GF-D8 (cell line): ENCODE measurements at places on chromosomes 16 and 17.

- peak; percentile 47 for DNase-seq
Observed at GRCh38 chr17:75764711-75765421, at the start of gene GALK1. TSS of gene GALK1 (minus strand) at chr17:75765192. CDS start at chr17:75765136, 56 bp downstream.

DNA sequence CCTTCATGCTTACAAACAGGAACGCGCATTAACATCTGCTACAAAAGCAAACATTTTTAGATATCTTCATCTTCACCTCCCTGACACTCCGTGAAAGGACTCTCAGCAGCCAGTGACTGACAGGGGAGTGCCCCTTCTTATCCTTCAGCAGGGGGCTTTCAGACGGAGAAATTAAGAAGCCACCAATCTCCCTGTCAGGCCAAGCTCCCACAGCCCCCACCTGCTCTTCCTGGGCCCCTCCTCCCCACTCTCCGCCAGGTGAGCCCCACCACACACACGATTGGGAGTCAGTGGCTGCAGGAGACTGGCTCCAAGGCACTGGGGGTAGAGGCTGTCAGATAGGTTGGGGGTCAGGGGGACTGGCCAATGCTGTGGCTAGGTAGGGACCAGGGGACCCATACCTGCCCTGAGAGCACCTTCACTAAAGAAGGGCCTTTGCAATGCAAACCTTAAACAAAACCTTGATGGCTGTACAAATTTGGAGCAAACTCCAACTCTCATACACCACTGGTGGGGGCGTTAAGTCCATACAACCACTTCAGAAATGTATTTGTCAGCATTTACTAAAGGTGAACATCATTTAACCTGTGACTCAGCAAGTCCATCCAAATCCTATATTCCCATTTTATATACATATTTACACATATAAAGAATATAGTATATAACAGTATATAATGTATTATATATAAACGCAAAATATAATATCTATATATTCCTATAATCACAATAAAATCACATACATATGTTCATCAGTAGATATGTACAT, 232.2 kb downstream of the ZNF423 start:
- DNase-seq = no peak

GRCh38 chr17:79652999-79653643, 42.3 kb upstream of the RBFOX3 start:
- DNase-seq = no peak

GRCh38 chr17:9987779-9988585, 82.9 kb upstream of the RCVRN start:
- DNase-seq = no peak

DNA sequence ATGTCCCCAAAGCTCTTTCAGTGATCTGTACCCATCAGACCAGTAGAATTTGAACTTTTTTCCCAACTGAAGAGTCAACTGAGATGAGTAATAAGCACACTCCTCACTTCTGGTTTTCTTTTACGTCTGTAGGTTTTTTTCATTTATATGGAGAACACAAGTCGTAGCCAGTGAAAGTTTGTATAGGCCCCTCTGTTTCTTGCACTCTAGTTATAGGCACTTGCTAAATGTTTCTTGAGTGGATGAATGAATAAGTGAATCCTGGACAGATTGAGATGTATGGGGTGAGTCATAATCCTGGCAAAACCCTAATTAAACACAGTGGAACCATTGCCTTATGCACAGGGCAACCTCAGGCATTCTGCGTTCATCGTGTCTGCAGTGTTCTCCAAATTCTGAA, 193.7 kb upstream of the TBX2 start:
- DNase-seq = no peak

DNA sequence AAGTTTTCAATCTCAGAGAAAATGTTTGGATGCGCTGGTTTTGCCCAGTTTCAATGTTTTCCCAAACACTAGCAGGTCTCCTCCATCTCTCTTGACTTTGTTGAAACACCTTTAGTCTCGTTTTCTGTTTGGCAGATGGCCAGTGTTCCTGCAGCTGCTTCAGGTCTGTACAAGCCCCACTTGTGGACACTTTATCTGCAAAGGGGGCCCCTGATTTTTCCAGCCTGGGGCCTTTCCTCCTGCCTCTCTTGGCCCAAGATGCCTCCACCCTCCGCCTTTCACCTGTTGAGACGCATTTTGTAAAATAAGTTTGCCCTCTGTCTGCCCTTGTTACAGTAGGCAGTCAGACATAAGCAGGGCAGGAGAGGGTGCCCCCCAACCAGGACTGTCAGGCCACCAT, 21.8 kb upstream of the PRM1 start:
- no peak for DNase-seq

DNA sequence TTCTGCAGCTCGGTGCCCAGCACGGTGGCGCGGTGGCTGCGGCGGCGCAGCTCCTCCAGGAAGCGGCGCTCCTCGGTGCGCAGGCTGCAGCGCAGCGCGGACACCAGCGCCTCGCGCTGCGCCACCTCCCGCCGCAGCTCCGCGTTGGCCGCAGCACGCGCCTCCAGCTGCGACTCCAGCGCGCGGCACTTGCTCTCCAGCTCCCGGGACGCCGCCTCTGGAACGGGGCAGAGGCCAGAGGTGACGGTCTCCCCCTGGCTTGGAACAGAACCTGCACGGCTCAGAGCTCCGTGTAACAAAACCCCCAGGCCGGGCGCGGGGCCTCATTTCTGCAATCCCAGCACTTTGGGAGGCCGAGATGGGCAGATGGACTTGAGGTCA, 13.2 kb upstream of the CLUH start:
- no peak for DNase-seq

- no peak for DNase-seq
Observed at GRCh38 chr17:38741921-38742410, 6.2 kb downstream of the PCGF2 start.

DNA sequence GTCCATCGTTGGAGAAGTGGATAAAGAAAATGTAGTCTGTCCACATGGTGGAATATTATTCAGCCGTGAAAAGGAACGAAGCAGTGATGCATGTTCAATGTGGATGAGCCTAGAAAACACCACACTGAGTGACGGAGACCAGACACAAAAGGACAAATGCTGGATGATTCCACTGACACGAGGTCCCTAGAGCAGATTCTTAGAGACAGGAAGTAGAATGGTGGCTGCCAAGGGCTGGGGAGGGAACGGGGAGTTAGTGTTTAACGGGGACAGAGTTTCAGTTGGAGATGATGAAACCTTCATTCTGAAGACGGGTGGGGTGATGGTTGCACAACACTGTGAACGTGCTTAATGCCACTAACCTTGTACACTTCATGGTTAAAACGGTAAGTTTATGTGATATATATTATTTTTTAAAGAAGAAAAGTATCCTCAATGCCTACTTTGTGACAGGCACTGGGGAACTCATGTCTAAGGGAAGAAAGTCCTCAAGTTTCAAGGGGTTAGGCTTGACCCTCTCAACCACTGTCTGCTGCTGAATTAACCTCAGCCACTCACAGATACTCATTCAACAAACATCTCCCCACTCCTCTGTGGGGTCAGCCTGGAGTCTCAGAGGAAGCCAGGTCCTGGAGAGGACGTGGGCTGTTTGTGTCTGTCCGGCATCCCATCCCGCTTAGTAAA, 17.6 kb downstream of the C16orf74 start:
- peak; percentile 60 for DNase-seq

DNA sequence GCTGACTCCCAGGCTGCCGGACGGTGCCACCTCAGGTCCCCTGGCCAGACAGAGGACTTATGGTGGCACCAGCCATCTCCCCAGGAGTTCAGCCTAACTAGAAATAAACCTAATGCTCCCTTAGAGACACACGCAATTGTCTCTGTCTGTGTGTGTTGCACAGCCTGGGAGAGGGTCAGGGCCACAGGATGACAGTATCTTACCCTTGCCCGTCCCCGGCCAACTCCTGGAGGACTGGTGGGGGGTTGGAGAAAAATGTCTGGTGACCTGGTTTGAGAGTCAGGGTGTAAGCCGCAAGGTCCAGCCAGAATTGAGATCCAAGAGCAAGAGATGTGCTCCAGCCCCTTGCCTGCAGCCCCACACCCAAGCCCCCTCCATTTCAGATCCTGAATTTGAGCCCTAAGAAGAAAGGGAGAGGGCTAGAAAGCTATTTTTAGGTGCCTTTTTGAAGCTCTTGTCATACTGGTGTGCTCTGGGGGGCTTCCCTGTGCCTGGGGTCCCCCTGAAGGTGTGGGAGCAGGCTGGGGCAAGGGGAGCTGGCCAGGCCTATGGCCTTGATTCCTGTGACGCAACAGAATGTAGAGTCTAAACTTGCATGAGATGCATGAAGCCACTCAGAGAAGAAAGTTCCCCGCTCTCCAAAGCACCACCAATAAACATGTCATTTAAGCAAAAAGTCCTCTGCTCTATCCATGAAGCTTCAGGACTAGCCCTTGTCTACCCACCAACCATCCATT, 12.9 kb downstream of the ZNF319 start:
- no peak for DNase-seq

DNA sequence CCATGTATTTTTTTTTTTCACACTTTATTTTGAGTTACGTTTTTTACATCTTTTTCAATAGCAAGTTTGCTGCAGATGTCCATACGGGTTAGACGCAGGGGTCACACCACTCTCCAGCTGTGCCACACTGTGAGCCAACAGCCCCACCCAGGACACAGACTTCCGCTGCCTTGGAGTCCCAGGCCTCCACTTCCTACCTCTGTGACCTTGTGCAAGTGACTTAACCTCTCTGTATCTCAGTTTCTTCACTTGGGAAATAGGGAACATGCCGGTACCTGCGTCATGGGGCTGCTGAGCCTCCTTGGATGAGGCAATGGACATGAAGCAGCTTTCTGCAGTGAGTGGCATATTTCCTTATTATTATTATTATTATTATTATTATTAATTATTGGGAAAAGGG, 3.3 kb upstream of the PITPNA start:
- DNase-seq = no peak

- DNase-seq = no peak
Observed at GRCh38 chr16:70465999-70466804, 11.8 kb downstream of the FCSK start.

DNA sequence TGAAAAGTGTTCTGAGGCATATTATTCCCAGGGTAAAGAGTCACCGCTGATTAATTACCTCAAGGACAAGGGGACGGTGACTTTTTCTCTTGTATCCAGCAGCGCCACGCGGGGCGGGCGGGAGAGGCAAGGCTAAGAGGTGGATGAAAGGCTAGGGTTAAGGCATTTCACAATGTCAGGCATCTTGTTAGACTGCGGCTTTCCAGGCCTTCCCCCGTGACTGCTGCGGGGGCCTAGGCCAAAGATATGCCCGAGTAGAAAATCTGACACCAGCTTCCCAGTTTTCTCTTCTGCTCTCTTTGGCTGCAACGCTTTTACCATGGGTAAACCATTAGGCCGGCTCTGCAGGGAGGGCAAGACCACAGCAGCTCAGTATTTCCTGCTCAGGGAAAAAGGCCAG, 698.2 kb downstream of the MAF start:
- no peak for DNase-seq

DNA sequence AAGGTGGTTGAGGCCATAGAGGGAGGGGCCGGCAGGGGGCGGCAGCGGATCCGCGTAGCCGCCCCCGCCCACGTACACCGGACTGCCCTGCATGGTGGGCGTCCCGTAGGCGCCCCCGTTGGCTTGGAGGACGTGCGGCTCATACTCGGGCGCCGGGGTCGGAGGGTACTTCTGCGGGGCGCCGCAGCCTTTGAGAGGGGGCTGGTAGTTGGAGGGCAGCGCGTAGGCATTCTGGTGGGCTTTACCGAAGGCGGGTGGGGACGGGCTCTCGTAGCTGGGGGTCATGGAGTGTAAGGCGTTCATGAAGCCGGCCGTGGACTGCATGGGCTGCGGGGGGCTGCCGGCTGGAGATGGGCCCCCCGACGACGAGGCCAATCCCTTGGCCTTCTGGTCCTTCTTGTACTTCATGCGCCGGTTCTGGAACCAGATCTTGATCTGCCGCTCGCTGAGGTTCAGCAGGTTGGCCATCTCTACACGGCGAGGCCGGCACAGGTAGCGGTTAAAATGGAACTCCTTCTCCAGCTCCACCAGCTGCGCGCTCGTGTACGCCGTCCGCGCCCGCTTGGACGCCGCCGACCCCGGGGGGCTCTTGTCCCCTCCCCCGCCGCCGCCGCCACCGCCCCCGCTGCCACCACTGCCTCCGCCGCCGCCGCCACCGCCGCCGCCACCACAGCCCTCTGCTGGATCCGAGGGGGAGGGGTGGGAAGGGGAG, 5.7 kb upstream of the HOXB2 start:
- DNase-seq = no peak

DNA sequence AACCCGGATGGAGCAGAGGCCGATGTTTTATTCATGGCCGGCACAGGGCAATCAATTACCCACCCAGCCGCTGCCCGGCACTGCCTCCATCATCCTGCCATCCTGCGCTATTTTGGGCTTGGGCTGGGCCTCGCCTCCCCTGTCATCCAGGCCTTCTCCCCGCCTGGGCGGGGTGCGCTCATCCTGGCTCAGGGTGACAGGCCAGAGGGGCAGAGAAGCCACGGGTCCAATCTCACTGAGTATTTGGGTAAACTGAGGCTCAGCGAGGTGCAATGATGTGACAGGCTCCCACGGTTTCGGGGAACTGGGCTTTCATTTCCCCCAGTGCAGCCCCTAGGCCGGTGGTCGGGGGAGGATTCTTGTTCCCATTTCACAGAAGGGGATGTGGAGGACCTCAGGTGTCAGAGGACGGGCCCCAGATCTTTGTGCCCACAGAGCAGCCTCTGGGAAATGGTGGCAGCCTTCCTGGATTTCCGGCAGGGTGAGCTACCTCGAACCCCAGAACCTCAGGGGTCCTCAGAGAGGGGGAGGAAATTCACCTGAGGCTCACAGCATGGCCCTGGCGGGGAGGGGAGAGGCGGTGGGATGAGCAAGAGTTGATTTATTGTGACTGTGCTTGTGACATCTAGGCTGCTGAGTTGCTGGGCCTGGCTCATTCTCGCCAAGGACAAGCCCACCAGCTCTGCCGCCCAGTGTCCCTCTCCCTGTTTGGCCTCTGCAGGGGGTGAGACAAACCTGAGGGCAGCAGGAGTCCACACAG, 23.8 kb upstream of the KCNJ12 start:
- DNase-seq = no peak

DNA sequence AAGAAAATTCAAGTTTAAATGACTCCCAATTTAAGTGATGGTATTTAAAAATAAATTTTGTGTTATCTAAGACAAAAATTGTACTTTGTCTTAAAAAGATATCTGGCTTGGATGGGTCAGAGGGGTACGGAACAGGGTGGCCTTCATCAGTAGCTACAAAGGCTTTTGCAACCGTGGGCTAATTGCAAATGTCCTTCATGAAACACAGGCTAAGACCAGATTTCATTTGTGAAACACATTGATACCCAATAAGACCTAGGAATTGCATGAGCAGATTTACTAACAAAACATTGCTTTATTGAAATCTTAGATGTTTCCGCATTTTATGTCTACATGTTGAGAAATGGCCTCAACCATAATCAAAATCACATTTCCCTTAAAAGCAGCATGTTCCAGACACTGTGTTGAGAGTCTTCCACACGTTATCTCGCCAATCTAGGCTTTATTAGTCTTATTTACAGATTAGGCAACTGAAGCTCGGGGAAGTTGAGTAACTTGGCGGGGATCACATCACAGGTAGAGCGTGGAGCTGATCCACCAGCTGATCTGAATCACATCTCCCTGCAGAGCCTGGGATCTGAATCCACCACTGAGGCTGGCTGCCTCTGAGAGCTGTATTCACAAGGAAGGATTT, 21.8 kb downstream of the FBXO39 start:
- DNase-seq = no peak

GRCh38 chr16:52953215-52953614, 99.5 kb downstream of the CHD9NB start:
- DNase-seq = no peak
